ENCODE measurements at places on chromosomes 3 and 15.

- no peak for DNase-seq
Measured at GRCh38 chr3:151599103-151599672, 134.5 kb upstream of the AADACL2 start.

DNA sequence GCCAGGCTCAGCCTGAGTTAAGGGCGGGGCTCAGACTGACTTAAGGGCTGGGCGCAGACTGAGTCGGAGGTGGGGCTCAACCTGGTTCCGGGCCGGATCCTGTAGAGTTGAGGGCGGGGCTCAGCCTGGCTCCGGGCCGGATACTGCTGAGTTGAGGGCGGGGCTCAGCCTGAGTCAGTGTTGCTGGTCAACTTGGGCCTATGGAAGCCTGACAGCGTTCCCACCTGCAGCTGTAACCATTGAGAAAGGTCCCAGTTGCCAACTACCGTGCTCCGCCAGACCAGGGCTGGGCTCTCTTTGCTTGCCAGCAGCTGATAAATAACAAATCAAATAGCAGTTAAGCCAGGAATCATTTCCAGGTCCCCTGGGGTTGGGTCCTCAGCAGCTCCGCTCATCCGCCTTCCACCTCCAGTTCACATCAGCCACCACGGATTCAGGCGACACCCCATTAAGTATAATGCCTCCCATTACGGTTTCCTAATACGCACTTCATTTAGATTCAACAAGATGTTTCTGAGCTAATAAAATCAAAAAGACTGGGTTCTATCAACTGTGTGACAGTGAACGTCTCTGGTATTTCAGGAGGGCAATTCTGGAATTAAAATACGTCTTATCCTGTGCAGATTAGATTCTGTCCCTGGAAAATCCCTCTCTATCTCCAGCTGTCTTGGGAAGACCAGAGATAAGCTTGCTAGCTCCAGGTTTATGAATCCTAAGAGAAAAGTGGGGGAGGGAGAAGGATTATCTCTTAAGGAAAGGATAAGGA, 7.3 kb downstream of the GRIP2 start:
- no peak for DNase-seq

- DNase-seq = no peak
Measured at GRCh38 chr15:66502491-66502890, 2.2 kb downstream of the RPL4 start.

GRCh38 chr3:197458179-197458707, 97.5 kb downstream of the BDH1 start:
- no peak for DNase-seq

DNA sequence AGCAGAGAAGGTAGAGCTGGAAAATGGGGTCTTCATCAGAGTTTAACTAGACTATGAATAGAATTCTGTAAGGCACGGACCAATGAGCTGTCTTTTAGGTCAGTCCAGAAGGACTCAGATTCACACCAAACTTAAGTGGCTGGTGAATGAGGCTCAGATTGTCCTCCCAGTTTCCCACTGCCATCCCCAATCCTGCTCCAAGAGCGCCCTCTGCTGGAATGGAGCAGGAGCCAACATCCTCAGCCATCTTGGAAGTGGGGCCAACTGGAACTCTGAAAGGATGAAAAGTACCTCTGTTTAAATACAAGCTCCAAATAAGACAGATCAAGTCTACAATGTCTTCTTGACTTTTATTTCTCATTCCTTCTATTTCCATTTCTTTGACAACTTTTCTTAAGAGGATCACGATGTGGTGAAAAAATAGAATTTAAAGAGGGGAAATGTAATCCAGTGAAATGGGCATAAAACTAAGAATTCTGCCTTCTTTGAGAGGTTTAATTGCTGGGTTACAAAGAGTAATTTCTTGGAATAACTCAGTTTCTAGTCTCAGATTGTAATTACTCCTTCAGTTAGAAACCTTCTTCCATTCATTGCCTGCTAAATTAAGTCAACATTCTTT, 217.1 kb upstream of the TPRG1 start:
- peak; percentile 75 for DNase-seq

DNA sequence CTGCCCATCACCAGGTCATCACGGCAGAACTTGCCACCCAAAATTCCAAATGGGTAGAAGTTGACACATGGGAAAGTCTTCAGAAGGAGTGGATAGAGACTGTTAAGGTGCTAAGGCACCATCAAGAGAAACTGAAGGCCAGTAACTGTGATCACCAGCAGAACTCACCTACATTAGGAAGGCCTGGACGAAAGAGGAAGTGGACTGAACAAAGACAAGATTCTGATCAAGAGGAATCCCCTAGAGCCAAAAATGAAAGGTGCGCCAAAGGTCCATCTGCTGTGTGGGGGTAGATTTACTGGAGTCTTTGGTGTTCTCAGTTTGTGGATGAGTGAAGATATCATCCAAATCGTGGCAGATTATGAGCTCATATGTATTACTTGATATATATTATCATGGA, 46.3 kb upstream of the P3H2 start:
- DNase-seq = no peak

DNA sequence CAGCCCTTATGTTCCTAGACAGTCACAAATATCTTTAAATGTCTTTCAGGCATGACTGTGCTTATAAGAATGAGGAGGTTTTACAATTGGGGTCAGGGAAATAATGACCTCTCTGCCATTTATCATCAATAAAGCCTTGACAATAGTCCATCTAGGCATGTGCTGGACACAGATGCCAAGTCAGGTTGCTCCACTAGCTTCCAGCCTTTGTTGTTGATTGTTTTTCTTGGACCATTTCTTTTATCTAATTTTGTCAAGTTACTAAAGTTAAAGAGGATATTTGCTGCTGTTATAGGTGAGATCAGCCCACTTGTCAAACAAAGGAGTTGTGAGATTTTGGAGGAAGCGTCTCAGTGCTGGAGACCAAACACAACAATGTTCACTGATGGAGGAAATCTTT, 628.0 kb downstream of the ROBO2 start:
- DNase-seq = no peak

DNA sequence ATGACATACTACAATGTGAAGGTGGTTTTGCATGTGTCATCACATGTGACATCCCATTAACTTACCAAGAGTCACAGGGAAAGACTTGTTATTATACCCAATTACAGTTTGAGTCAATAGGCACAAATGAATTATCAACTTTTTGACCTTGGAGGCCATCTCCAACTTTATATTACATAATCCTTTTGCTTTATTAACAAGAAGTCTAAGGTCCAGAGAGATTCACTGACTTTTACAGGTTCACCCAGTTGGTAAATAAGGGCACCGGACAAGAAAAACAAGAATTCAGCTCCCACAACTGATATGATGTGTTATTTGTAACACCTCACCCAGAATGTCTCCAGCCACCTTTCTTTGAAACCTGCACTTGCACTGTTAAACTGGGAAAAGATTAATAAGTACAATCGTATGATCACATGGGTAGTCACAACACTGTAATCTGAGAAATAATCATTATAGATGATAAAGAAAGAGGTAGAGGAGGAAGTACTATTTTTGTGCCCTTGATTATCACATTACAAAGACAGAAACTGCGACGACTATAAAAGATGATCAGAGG, 928.9 kb downstream of the FHIT start:
- no peak for DNase-seq
